AML-193 (cell line): ENCODE measurements at places on chromosomes 12 and 14.
A peak's percentile ranks its signal among the peaks of the same experiment; 100 is the strongest.

- no peak for DNase-seq
These were observed 14.8 kb downstream of the ELK3 start for GRCh38 chr12:96208801-96209549.

DNA sequence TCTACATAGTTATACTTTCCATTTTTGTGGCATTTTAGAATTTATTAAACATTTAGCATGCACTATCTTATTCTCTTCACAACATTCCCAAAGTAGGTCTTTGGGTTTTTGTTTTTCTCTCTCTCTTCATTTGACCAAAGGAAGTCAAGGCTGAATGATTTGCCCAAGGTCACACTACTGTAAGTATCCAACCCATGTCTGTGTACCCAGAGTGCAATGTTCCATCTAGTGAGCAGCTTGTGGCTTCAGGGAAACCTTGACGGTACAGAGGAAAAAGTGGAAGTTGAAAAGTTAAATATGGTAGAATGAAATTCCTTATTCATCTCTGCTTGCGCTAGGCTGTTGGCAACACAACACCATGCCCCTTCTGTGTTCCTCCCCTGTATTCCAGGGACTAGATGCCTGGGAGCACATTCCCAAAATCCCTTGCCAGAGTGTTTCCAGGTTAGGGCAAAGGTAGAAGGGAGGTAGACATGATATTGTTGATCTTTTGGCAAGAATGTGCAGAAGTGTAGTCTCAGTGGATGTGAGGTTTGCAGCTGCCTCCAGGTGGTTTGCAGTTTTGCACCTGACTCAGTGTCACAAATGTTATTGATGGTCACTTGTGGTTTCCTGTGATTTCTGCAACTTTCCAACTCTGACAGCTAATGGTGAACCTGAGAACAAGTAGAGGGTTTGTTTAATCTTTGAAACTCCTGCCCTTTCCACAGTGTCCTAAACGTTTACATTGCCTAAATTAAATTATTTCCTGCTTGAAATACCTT, 196.7 kb downstream of the RMST start:
- DNase-seq, result no peak

GRCh38 chr12:52239767-52240166, 6.7 kb downstream of the KRT7 start:
- no peak for DNase-seq

GRCh38 chr12:49260166-49260565, 4.7 kb upstream of the TUBA1C start:
- DNase-seq, result no peak

DNA sequence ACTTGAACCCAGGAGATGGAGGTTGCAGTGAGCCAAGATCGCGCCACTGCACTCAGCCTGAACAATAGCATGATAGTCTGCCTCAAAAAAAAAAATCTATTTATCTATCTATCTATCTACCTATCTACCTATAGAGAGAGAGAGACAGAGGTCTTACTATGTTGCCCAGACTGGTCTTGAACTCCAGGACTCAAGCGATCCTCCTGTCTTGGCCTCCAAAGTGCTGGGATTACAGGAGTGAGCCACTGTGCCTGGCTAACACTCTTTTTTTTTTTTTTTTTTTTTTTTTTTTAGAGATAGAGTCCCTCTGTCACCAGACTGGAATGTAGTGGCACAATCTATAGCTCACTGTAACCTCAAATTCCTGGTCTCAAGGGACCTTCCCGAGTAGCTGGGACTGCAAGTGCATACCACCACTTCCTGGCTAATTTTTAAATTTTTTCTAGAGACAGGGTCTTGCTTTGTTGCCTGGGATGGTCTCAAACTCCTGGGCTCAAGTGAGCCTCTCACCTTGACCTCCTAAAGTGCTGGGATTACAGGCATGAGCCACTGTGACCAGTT, 1.9 kb downstream of the FAM186A start:
- no peak for DNase-seq

DNA sequence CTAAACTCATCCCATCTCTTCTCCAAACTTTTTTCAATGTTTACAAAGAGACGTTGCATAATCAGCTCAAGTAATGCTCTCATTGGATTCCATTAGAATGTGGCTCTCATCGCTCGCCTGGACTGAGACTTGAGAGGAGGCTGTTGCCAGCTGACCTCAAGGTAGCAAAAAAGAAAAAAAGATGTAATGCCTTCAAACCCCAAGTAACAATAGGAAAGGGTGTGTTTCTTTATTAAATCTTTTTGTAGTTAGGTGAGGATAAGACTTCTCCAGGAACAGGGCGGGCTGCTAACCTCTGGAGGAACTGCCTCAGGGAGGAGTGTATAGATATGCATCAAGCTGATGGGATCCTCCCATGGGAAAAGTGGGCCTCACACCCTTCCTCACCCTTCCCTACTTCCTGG, 956 bp upstream of the PTHLH start:
- DNase-seq, result no peak

DNA sequence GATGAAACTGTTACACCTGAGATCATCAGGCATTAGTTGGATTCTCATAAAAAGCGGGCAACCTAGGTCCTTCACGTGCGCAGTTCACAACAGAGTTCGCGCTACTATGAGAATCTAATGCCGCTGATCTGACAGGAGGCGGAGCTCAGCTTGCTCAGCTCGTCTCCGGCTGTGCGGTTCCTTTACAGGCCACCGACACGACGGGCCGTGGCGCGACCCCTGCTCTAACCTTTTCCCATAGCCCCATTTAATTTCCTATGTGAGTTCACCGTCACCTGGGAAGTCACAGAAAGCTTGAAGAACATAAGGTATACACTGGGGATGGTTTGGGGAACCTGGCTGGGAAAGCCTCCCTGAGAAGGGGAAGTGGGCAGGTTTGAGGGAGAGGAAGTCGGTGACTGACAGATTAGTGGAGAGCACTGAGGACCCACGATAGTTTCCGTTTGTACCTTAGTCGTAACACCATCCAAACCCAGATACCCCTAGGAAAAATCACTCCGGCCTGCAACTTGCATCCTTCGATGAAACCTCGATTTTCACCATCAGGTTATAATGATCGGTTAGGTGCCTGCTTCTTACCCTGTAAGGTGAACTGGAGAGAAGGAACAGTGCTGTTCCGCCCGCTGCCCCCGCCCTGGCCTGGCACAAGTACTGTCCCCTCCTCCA, 2.8 kb upstream of the AAAS start:
- peak; percentile 63 for DNase-seq

DNA sequence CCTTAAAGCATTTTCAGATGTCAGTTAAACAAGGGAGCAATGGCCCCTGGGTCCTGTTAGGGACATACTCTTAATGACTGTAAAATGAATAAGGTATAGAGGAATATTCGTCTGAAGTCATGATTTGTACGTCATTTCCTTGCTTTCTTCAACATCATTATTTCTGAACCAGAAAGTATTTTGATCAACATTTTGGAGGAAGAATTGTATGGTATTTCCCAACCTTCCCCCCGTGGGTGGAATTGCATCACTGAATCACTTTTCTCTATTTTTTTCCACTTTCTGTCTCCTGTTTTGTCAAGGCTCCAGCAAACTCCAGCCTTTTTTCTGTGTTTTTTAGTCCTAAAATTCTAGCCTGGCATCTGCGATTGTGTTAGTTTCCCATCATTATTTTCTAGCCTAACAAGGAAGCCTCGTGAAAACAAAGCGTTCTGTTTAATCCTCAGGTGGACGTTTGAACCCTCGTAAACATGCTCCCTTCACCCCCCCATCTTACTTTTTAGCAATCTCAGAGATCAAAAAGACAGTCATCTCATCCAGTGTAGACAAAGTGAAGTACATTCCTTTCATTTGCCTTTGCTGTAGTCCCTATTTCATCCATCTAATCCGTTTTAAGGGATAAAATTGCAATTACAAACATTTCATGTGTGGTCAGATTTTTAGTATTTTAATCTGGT, 62.3 kb downstream of the ETV6 start:
- no peak for DNase-seq

DNA sequence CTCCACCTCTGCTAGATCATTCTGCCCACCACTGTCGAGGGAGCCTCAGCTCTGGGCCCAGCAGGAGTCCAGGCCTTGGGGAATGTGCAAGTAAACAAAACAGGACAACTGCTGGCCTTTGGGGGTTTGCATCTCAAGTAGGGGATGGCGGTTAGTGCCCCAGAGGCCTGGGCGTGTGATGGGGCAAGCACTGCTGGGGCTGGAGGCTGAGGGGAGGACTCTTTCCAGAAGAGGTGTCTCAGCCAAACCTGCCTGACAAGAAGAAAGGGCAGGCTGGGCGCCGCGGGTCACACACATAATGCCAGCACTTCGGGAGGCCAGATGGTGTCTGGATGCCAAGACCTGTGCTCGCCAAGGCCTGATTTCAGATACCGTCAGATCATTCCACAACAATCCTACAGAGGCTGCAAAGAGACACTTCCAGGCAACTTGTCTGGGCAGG, 8.6 kb upstream of the ALDH2 start:
- no peak for DNase-seq

GRCh38 chr12:50742776-50743175, 21.1 kb upstream of the ATF1 start:
- DNase-seq, result no peak

DNA sequence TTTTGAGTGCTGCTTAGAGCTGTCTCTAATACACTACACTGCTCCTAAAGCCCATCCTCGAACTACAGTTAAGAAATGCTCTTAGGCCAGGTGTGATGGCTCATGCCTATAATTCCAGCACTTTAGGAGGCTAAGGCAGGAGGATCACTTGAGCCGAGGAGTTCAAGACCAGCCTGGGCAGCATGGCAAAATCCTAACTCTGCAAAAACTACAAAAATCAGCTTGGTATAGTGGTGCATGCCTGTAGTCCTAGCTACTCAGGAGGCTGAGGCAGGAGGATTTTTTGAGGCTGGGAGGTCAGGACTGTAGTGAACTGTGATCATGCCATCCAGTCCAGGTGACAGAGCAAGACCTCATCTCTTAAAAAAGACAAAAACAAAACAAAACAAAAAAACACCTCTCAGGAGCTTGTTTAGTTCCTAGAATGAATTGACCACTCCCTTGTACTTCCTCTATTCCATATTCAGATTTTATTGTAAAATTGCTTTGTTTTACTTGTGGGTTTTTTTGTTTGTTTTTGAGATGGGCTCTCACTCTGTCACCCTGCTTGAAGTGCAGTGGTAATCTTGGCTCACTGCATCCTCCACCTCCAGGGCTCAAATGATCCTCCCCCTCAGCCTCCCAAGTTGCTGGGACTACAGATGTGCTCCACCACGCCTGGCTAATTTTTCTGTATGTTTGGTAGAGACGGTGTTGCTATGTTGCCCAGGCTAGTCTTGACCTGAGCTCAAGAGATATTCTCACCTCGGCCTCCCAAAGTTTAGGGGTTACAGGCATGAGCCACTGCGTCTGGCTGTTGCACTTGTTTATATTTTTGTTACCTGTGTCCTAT, 13.6 kb downstream of the MDM2 start:
- no peak for DNase-seq

- no peak for DNase-seq
These were observed 840.1 kb downstream of the TRHDE start for GRCh38 chr12:73112035-73112816.
